ENCODE measurements at places on chromosomes 2 and 18.

DNA sequence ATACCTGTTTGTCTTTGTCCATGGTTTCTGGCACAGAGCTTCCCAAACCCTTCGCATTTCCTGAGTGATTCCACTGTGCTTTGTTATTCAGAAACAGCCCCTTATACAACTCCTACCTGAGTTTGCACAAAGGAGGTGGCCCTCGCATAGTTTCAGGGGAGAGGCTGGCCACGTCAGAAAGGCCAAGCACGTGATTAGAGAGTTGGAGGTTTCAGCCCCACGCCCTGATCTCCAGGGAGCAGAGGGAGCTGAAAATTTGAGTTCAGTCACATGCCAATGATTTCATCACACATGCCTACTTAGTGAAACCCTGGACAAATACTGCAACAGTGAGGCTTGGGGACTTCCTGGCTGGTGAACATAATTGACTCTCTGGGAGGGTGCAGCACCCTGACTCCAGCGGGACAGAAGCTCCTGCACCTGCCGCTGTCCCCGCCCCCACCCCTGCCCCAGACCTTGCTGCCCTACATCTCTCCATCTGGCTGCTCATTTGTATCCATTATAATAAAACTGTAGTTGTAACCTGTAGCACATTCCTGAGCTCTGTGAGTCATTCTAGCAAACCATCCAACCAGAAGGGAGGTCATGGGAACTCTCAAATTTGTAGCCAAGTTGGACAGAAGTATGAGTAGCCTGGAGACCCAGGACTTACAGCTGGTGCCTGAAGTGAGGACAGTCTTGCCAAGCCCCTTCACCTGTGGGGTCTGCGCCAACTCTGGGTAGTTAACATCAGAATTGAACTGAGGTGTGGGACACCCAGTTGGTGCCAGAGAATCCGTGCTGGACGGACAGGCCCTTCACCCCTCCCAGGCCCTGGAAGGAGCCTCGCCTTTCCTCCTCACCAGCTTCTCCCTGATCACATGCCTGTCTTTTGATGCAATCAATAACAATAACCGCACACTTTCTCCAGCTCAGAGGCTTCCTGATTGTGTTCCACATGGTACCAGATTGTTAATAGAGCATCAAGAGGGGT lies 224.3 kb downstream of the ANAPC1 start:
- DNase-seq: no peak

GRCh38 chr2:75211266-75211770 lies 12.0 kb upstream of the TACR1 start:
- no peak for DNase-seq

- DNase-seq: no peak
These were observed 693.9 kb downstream of the SATB2 start for GRCh38 chr2:198763793-198764192.

- no peak for DNase-seq
These were observed 14.0 kb downstream of the PARD6G start for GRCh38 chr18:80233201-80233835.

DNA sequence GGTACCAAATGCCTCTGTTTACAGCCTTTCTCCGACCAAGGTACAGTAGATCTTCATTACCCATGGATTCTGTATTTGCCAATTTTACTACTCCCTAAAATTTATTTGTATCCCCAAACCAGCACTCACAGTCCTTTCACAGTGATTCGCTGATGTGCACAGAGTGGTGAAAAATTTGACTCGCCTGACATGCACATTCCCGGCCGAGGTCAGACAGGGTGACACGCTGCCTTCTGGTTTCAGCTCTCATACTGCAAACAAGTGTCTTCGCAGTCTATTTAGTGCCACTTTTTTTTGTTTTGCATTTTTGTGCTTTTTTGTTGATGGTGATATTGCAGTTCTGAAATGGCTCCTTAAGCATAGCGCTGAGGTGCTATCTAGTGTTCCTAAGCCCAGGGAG lies 71.0 kb downstream of the MAPK4 start:
- DNase-seq: no peak

DNA sequence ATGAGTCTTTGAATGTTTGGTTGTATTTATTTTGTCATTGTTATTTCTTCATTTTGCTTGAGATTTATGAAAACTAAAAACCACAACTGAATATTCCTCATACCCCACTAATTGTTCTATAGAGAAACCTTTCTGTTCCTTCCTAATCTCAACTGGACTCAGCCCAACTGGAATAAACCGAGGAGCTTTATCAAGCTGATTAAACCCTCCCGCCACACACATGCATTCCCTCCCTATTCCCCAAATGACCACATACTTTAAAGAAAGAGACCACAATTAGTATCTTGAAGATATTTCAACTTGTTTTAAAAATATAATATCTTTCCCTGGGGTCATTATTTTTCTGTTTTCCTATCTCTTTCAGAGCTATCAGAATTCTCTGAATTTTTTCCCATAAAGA lies 107.5 kb downstream of the OSR1 start:
- DNase-seq: no peak

DNA sequence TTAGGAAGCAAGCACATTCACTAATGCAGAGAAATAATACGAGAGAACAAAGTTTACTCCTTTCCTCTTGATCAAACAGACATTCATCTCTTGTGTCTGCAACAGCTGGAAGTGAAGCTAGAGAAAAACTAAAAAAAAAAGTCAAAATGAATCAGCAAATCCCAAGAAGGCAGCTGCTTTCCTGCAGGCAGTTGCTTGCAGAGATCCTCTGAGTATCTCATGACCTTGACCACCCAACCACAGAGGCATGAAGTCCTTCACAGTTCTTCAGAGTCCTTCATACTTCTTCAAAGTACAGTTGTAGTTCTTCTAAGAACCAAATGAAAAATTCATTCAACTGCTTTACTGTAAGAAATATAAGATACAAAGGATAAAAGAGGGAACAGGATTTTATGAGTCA lies 97.2 kb upstream of the ACVR1C start:
- no peak for DNase-seq

DNA sequence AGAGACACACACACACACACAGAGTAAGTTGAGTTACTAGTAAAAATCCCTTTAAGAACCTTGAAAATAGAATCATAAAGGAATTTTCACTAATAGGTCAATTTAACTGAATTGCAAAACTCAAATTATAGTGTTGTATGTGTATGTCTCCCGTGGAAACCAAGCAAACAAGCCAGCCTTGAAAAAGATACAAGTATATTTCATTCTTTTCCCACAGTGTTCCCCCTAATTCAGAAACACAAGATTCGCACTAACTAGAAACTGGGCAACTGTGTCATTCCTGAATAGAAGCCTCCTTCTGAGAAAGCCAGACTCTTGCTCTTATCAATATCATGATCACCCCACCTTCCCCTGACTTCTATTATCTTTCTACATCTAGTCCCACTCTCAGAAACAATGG lies 229.5 kb downstream of the PIEZO2 start:
- no peak for DNase-seq

DNA sequence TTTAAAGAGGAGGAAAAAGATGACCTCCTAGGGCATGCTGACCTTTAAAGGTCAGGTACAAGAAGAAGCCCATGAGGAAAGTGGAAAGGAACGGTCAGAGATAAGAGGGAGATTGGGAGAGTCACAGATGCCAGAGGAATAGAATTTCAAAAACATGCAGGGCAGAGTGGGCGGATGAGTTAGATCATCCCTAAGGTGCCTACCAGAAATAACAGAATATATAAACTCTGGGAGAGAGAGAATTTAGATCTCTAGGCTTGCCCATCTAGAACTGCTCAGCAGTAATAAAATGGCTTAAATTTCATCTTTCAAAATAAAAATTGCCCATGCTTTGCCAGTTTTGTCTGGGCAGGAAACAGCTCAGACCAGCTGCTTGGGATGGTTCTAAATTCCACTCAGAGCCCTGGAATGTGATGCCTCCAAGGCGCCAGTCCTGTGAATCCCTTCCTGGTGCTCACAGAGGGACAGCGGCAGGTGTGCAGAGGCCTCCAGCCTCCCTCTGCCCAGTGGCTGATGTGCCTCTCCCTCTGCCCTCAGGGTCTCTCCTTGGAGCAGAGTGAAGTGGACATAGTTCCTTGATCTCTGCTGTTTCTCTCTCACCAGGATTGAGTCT lies 130.9 kb downstream of the ANTXR1 start:
- DNase-seq: no peak

- no peak for DNase-seq
These were observed 791 bp upstream of the CYRIA start for GRCh38 chr2:16666449-16666801.

GRCh38 chr2:170344663-170345346 lies 166.9 kb downstream of the MYO3B start:
- DNase-seq: no peak

Data from GM13976 (cell line).